ENCODE measurements at places on chromosomes 4 and X.
A peak's percentile ranks its signal among the peaks of the same experiment; 100 is the strongest.

- no peak for DNase-seq
Measured at GRCh38 chr4:184911310-184911709, 85.5 kb upstream of the ACSL1 start.

- peak; percentile 31 for DNase-seq
Measured at GRCh38 chr4:85474818-85475630, at the start of gene ARHGAP24. Gene ARHGAP24, plus strand, starts transcription at chr4:85475150.

GRCh38 chr4:95729596-95729995, 110.3 kb upstream of the PDHA2 start:
- no peak for DNase-seq

GRCh38 chrX:110420771-110421499, 62.3 kb downstream of the RTL9 start:
- no peak for DNase-seq

DNA sequence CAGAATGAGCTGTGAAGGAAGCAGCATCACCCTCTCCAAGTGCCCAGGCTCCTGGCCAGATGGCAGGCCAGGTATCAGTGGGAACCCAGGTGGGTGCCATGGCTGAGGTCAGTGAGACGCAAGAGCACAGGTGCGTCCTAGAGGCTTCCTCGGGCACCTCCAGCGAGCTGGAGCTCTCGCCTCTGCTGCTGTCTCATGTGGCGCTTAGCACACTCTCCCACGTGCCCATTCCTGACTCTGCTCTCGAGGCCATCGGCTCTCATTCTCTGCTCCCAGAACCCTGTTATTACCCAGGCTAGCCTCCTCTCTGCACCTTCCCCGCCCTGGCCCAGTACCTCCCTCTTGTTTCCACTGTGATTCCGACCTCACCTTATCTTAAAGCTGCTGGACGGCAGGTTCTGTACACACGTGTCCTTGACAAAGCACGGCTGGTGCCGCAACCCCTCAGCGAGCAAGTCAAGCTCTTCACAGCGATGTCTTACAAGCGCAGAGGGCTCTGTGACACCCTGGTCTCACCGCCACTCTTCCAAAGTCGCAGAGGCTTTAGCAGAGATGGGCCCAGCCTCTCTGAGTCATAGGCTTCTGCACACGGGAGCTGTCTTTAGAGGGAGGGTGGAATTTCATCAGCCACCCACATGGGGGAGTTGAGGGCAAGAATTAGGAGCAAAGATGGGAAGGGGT, 15.4 kb upstream of the MSANTD1 start:
- DNase-seq: no peak

DNA sequence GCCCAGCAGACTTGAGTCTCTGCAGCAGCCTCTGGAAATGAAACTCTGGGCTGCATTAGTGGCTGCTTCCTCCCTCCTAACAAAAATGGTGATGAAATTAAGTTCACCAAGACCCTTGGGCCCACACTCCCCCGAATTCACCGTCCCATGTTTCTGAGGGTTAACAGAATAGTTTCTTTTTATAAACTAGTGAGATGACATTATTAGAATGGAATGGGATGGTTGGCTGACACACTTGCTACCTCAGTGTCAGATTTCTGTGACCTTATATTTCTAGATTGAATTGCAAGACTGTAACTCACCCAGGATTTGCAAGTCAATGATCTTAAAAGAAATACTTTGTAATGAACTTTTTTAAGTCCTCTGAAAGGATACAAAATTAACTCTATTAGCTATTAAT, 127.1 kb downstream of the SHROOM3 start:
- DNase-seq: no peak

DNA sequence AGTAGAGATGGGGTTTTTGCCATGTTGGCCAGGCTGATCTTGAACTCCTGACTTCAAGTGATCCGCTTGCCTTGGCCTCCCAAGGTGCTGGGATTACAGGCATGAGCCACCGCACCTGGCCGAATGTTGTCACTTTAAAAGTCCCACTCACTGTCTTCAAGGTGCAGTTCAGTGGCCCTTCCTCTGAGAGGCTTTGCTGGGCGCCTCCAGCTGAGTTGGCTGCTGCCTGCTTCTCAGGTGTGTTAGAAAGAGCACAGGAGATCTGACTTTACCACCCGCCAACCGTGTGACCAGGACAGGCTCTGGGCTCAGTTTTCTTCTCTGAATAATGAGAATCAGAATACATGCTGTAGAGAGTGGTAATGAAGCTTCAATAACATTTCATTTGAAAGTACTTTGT, 207.4 kb downstream of the CEP135 start:
- DNase-seq: no peak

DNA sequence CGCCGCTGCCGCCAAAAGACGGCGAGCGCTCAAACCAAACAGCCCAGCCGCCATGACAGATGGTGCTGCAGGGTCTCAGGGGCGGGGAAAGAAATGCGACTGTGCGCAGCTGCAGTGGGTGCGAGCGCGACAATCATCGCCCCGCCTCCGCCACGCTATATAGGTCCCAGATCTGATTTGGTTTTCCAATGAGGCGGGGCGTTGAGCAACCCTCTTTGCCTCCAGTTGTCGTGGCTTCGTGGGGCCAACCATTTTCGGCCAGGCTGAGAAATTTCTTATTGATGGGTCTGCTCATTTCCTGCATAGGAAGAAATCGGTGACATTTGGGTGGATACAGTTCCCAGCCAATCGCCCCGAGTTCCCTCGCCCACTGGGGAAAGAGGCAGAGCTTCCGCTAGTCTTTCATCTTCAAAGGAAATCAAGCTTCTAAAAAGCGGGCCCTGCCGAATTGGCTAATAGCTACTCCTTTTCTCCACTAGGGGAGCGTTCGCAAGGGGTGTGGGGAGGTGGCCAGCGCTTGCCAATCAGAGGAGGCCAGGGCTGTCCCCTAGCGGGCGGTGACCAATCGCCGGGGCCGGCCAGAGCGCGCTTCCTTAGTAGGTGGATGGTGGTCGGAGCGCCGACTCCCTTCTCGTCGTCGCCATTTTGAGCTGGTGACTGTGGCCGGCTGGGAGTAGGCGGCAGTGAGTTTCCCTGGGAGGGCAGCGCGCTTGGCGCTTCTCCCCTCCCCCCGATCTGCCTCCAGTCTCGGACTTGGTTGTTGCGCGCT, at the start of the genes NDUFB11 and RBM10:
TSS of gene NDUFB11 (minus strand) at position 77 of the 769 bp plus-strand sequence. CDS start at position 54, 23 bp downstream.
TSS of gene RBM10 (plus strand) at position 596 of the 769 bp plus-strand sequence. CDS start 2,261 bp downstream, outside the sequence.
- peak; percentile 58 for DNase-seq

Measured in GM19239 (cell line).